T-helper 2 cell (primary cell): ENCODE measurements at places on chromosomes 7 and 10.

DNA sequence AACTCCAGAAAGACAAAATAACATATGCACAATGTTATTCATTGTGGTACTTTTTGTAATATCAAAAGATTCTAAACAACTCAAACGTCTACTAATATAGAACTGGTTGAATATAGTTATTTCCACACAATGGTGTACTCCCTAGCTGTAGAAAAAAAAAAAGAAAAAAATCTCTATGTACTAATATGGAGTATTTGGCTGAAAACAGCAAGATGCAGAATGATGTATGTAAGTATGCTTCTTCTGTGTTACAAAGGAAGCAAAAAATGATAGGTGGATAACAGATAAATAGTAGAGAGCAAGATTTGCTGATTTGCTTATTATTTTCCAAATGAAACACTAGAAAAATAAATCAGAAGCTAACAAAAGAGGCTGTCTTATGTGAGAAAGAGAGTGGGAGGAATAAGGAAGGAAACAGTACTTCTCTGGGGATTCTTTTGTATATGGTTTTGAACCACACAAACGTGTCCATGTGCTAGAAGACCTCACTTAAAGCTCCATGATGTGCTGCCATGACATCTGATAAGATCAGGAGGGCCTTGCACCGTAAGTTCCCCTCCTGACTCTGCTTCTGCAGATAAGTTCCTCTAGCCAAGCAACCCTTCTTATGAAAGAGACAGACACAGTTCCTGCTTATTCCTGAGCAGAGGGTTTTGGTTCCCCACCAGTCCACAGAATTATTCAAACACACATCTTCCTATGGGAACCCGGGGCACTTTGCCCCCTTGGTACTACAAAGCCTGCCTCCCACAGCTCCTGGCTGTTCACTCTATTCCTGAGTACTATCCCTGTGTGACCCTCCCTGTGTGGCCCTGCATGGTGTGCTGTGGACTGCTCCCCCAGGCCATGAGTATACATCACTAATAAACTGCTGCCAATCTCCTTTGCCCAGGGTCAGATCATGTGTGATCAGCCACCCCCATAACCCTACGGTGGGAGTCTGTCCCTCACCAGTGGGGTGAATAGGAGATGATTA is 159.1 kb downstream of the CCDC71L start:
- no peak for DNase-seq

DNA sequence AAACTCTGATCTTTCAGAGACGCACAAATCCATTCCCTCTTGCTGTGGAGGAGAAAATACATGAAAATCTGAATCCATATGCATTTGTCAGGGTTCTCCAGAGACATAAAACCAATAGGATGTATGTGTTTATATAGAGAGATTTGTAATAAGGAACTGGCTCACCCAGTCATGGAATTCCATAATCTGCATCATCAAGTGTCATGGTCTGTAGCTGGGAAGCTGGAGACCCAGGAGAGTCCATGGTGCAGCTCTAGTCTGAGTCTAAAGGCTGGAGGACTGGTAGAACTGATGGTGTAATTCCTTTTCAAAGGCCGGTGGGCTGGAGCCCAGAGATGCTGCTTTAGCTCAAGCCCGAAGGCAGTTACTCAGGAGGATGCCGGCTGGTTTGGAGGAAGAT is 134.0 kb downstream of the TCF7L2 start:
- no peak for DNase-seq

DNA sequence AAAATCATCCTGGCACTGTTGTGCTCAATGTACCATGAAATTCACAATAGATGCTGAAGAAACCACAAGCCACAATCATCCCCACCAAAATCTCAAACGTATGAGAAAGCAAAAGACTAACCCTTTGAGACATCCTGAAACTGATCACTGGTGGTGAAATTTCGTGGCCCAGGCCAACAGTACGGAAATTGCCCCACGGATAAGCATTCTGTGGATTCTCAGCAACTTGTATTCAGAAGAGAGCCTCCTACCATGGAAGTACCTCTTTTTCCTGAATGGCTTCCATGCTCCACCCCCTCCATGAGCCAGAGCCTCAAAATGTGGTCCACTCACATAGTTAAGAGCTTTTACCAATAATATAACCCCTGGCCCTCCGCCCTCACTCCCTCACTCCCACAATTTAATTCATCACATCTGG is 163.9 kb upstream of the AUTS2 start:
- no peak for DNase-seq

GRCh38 chr7:152597507-152597906 is 78.4 kb downstream of the XRCC2 start:
- no peak for DNase-seq

- DNase-seq = no peak
Measured at GRCh38 chr7:138527746-138528223, 67.7 kb downstream of the TRIM24 start.

DNA sequence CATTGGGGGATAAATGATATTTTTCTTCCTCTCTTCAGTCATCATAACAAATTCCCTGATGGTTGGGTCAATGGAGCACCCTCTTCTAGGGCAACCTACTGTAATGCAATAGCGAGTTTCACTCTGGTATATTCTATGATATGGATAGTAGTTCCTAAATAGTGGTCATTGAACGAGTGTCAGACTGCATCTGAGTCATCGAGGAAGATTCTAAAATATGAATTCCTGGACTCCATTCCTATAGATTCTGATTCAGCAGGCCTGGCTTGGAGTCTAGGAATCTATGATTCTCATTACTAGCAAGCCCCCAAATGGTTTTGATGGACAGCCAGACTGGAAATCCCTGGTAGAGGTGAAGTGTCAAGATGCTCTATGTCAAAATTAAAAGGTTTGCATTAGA is 254.5 kb downstream of the BUB3 start:
- no peak for DNase-seq

DNA sequence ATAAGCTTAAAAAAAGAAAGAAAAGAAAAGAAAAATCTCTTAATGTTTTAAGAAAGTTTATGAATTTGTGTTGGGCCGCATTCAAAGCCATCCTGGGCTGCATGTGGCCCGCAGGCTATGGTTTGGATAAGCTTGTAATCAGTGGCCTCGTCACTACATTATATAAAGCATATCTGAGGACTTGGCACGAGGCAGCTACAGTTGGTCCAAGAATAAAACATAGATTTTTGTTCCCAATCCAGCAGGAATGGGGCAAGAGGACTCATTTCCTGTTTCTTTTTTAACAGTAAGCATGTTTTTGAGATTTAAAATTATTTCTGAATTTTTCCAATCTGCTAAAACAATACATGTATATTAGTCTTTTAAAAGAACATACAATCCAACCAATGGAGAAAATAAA is 28.6 kb downstream of the MCM10 start:
- no peak for DNase-seq

DNA sequence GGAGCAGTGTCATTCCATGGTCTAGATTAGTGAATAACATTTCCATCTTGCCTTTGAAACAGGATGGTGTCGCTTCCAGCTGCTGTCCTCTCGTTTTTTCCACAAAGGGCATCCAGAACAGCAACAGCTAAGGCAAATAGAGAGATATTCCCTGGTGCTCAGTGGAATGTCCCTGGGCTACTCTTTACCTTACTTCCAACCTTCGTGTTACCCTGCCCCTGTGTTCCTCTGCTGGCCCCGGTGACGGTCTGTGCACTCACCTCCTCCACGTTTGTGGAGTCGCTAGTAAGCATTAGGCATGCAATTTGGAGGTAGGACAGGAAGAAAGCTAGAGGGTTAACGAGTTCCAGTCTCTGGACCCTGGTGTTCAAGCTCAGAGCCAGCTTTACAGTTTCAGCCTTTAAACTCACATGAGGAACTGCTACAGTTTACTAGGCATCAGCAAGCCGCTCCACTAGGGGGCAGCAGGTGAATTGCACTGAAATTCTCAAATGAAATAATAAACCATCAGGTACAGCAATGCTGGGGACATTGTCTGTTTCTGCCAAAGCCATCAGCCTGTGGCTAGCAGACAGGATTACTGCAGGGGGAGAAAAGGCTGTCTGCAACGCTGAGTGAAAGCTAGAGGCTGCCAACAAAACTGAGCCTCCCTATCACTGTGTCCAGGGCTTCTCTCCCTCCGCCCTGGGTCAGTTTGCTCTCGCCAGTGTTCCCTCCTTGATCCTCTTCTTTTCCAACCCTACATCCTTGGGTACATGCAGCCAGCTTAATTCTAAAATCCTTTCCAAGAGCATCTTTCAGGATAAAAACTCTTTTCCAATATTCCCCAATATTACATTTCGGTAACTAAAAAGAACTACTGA is 9.0 kb downstream of the MRPL32 start:
- DNase-seq = peak; percentile 24

- no peak for DNase-seq
Measured at GRCh38 chr7:36765605-36766004, 41.3 kb upstream of the AOAH start.

- DNase-seq = no peak
Measured at GRCh38 chr7:101817471-101818286, at the start of gene CUX1. TSS of gene CUX1 (plus strand) at chr7:101817626. CDS start at chr7:101817640, 14 bp downstream.

- DNase-seq = no peak
Measured at GRCh38 chr7:929311-929711, 25.2 kb downstream of the ADAP1 start.

- no peak for DNase-seq
Measured at GRCh38 chr10:29840516-29841276, 205.9 kb upstream of the SVIL start.

DNA sequence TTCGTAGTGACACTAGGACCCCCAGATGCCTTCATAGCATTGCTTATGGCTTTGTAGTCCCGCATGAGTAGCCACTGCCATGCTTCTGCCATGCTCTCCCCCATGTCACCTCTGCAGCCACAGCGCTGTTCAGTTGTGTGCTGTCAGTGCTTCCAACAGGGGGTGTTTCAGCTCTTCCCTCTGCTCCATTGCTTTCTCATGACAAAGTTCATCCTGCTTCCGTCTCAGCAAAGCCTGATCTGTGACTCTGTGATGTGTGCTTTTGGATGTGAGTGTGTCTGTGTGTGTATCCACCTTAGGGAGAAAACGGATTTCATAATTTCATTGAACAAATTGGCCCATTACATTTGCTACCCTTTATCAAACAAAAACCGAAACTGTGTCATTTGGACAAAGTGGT is 134.9 kb upstream of the SAMD8 start:
- DNase-seq = no peak

DNA sequence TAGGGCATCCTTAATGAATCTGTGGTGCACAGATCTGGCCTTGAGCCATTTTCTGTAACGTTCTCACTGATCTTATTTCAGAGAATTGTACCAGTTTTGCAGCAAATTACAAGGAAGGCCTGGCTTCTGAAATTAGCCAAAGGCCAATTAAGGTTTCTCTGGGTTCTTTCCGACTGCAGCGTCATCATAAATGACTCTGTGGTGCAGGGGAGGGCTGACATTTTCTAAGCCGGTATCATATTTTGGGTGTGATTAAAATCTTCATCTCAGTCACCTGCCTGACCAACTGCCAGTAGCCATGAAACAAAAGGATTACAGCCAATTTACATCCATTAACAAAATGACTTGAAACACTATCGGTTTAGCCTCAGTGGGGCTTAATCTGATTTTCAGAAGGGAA is 363.7 kb downstream of the ADRA2A start:
- DNase-seq = no peak

DNA sequence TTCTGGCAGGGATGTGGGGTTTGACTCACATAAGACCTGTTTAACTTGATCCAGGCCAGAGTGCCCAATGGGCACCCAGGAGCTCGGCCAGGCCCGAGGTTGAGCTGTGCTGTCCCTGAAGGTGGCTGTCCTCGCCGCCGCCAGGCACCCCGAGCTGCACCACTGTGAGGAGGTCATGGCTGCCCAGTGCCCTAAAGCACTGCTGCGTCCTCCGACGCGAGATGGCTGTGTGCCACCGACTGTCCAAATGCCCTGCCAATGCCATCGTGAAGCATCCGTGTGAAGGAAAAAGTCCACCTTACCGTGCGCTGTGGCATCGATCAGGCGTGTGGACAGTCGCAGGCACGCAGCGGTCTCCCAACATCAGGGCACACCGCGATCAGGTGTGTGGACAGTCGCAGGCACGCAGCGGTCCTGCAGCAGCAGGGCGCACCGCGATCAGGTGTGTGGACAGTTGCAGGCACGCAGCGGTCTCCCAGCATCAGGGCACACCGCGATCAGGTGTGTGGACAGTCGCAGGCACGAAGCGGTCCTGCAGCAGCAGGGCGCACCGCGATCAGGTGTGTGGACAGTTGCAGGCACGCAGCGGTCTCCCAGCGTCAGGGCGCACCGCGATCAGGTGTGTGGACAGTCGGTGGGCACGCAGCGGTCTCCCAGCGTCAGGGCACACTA is 120.3 kb downstream of the VIPR2 start:
- no peak for DNase-seq

- DNase-seq = no peak
Measured at GRCh38 chr7:127146746-127147536, 105.8 kb downstream of the GRM8 start.
